ENCODE measurements at places on chromosomes 1 and 21.

DNA sequence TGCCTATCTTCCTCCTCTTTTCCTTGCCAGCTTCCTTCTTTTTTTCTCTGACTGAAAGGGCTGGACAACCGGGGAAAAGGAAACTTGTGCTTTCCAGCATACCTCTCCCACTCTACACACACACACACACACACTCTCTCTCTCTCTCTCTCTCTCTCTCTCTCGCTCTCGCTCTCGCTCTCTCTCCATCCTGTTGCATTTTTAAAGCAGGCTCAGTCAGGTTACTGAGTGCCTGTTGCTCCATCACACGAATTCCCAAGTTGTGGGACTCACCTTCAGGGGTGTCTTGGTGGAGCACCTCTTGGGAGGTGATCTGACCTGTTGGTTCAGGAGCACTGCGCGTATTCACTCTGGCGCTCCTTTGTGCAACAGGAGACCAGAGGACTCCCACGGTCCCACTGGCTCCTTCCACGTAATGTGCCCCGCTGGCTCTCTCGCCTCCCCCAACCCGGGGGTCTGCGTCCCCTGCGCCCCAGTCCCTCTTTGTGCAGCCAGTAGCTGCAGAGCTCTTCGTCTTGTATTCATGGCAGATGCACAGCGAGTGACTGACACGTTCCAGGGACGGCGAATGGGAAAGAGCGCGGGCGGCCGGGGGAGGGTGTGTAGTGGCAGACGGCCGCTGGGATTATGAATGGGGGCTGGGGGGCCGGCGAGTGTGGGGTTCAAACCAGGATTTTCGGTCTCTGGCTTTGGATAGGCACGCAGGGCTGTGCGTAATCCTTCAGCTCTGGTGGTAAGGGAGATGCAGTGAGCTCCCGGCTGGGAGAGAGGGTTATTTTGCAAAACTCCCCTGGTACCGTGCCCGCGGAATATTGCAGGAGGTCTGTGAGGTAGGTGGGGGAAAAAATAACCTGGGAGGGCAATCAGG, 660 bp upstream of the PDE4B start:
- DNase-seq, result peak; percentile 26

GRCh38 chr1:198656500-198656932, 17.7 kb downstream of the PTPRC start:
- no peak for DNase-seq

- DNase-seq, result peak; percentile 15
Measured at GRCh38 chr1:205481629-205482151, 22.8 kb upstream of the CDK18 start.

GRCh38 chr21:20943561-20943997, 54.6 kb upstream of the NCAM2 start:
- DNase-seq, result no peak

GRCh38 chr1:29412591-29412990, 176.3 kb downstream of the PTPRU start:
- no peak for DNase-seq

DNA sequence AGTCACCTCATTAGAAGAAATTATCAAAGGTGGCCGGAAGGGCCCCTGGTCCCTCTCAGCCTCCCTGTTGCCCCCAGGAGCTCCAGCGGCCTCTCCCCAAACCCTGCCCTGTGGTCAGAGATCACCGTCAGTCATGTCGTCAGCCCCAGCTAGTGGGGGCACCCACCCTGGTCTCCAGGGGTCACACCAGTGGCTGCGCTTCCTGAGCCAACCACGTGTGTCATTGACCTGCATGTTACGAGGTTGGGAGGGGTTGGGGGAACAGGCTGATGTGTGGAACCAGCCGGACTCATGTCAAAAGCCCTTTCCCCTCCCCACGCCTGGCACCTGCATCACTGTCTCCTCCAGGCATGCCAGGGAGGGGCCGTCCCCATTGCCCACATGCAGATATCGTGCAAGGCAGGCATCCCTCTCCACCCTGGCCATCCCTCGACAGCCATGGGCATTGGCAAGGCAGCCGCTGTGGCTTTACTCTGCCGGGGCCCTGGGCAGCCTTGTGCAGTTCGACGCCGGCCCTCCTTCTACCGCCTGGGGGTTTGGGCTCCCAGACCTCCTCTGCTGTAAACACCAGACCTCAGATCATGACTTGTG, 128.7 kb downstream of the CRYAA start:
- no peak for DNase-seq

- DNase-seq, result no peak
Measured at GRCh38 chr1:93528412-93528811, 80.5 kb downstream of the FNBP1L start.

- DNase-seq, result no peak
Measured at GRCh38 chr1:16352842-16353535, 709 bp upstream of the FBXO42 start.

DNA sequence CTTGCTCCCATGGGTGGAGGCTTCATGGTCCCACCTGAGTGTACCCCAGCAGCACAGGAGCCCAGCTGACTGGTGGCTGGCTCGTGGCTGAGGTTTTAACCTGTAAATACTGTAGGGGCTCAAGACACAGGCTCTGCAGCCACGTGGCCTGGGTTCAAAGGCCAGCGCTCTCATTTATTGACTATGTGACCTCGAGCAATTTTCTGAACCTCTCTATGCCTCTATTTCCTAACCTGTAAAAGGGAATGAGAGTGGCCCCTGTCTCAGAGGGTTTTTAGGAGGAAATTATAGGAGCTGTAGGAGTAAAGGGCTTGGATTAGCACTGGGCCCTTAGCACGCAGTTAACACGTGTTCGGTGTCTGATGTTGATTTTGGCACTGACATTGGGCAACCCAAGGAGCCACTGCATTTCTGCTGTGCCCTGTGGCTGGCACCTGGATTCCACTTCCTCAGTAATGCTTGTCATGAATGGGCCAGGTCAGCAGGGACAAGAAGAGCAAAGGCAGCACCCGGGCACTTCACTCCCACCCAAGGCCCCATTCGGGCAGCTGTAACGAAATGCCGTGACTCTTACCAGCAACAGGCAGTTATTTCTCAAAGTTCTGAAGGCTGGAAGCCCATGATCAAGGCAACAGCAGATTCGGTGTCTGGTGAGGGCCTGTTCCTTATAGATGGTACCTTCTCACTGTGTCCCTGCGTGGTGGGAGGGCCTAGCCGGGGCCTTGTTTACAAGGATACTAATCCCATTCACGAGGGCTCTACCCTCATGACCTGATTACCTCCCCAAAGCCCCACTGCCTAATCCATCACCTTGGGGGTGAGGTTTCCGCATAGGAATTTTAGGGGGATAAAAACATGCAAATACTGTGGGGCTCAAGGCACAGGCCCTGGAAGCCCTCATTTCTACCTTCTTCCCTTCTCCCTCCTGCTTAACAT, 25.2 kb downstream of the ARHGEF10L start:
- DNase-seq, result no peak

- DNase-seq, result no peak
Measured at GRCh38 chr1:205739348-205740160, 10.4 kb downstream of the NUCKS1 start.

DNA sequence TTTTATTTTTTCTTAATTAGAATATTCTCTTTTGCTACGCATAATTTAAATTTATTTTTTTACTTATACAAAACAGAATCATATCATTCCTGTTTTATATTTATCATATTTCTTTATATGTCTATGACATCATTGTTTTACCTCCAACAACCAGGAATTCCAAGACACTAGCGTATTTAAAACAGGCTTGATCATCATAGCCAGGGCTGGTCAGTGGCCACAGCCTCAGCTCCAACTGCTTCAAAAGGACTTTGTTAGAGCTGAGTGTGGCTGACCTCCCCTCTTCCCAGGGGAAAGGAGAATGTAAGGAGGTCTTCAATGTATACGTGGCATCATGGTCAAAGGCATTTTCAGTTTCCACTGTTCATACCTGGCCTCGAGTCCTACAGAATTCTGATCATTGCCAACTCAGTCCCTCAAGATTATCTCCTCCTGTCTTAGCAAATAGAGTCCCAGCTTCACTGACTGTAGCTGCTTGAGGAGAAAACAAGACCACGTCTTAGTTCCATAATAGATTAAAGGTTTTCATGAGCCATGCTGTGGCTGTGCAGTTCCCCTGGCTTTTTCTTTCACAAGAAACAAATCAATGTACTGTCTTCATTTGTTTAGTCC, 444.0 kb downstream of the PTPRC start:
- no peak for DNase-seq

DNA sequence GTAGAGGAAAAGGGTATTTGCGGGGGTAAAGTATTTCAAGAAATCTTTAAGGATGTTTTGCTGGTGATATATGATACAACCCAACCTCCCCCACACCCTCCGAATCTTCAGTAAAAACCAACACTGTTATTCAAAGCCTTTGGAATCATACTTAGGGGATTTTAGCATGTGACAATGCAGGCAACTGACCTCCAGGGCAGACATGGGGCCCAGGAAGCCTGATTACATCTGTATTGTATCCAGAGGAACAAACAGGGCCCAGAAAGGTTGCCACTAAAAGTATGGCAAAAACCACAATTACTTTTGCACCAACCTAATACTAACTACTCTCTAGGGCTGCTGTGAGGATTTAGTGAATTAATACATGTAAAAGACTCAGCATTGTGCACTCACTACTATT, 43.9 kb upstream of the CNN3 start:
- no peak for DNase-seq

DNA sequence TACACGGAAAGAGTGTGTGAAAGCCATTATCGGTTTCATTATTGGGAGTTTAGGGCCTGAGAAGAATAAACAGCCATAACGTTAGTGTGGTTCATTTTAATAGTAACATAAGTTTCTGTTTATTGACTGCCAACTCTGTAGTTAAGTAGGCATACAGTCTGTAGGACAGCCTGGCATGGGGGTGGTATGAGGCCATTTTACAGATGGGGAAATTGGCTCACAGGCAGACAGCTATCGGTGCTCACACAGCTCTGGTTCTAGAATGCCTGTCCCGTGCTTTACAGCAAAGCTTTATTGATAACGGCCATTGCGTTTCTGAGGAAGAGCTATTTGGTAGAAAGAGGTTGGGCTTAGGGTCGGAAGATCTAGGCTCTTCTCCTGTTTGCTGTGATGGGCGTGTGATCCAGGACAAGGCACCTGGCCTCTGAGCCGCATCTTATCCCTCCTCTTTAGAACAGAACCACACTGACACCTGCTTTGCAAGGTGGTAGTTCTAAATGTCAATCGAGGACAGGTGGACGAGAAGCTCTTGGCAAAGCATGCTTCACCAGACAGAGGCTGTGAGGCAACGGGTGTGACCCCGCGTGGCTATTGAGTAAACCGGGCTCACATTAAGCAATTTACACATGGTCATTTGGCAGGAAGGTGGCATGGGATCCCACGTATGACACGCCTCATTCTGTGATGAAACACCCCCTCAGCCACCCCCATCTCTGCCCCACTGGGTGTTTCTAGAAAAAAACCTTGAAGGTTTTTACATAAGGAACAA, 14.9 kb downstream of the ETS2 start:
- DNase-seq, result no peak

- no peak for DNase-seq
Measured at GRCh38 chr1:33973799-33974545, 110.1 kb downstream of the HMGB4 start.

DNA sequence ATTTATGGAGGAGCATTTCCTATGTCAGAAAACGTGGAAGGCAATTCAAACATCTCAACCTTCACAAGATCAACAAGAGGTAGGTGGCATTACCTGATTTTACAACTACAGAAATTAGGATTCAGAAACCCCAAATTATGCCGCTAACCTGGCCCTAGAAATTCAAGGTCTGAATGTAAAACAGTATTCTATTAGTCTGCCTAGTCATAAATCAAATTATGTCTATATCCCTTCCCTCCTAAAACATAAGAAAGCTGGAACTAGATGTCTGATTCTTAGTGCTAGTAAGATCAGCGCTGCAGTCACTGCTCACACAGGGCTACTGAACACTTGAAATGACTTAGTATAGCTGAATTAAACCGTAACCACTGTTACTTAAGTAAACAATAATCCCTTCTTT, 1.4 kb downstream of the TOMM20 start:
- DNase-seq, result no peak

DNA sequence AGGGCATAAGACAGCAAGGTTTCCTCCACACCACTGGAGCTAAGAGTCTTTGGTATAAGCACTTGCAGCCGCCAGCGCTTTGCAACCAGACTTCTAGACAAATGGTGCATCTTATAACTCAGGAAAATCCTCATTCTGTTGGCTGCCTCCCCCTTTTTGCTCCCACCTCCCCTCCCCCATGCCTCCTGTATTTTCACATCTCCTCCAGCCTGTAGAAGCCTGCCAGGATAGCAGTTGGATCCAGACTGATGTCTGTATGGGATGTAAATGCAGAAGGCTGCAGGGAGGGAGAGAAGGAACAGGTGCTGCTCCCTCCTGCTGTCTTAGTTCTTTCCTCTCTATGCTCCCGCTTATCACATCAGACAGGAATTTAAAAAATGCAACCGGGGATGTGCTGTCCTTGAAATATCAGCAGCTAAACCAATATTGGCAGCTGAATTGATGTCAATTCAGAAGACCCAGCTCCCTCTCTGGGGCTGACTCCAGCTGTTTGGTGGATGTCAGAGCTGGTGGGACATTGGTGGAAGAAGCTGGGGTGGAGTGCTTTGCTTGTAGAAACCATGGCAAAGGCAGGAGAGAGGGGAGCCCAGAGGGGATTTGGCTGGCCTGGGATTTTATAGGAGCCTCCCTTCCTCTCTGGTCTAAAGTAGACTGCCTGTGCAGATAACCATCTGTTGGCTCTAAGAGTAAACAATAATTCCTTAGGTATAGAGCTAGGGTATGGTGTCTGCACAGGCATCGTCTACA, 53.5 kb downstream of the NFASC start:
- DNase-seq, result no peak

DNA sequence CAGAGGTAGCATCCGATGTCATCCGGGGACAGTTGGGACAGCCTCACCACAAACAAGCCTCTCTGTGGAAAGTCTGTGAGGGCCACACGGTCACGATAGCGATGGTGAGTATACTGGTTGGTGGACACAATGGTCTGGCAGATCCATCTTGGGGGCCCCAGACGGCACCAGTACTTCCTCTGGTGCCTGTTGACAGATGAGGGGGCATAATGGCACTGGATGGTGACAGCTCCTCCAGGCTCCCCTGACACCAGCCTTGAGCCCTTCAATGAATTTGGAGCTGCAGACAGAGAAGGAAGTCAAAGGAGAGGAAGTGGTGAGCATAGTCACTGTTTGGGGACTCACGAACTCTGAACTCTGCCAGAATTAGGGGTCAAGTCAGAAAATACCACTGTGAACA, 8.0 kb downstream of the FCAMR start:
- no peak for DNase-seq

DNA sequence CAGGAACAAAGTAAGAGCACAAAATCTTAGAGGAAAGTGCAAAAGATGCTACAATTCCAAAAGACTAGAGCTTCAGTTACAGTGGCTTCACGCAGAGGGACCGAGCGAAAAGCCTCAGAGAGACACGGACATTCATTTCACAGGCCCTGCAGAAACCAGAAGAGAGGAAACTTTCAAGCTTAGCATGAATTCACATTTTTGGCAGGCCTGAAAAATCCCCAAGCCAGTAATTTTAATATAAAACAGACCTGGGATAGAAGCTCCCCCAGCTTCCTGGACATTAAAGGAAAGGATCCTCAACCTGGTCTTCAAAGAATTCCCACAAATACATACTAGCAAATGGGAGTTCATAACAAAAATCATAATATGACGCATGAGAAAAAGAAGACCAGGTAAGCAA, 66.2 kb downstream of the HSF2BP start:
- DNase-seq, result no peak

All from left hindlimb (tissue), 1 donor.